Breast epithelium (tissue), 4 donors: ENCODE measurements at places on chromosomes 12 and 14.

DNA sequence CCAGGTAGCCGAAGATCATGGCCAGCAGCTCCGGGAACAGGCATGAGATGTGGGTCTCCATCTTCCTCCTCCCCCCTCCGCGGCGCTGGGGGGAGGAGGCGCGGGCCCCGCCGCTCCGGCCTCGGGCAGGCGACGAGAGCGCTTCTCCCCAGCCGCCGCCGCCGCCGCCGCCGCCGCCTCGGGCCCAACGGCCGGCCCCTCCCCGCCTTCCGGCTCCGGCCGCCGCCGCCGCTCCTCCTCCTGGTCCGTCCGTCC lies 448 bp downstream of the FBXL14 start:
- DNase-seq: no peak

DNA sequence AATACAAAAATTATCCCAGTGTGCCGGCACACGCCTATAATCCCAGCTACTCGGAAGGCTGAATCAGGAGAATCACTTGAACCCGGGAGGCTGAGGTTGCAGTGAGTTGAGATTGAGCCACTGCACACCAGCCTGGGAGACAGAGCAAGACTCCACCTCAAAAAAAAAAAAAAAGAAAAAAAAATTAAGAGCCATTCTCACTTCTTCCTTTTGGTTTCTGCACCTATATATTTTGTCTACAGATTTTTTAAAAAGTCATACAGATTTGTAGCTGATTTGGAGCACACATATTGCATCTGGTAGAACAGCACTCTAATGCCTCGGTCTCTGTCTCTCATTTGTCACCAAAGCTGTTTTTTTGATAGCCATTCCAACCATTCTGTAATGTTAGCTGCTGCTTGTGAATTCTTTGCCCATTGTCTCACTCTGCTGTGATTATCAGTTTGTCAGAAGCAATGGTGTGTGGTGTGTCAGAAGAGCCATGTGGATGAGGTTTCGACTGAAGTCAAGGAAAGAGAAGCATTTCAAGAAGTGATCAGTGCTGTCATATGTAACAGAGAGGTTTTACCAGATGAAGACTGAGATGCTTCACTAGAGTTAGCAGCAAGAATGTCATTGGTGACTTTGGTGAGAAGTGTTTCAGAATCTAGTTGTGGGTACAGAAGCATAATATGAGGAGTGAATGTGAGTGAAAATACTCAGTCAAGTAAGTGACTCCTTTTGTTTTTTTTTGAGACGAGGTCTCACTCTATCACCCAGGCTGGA lies 8.7 kb upstream of the KTN1 start:
- no peak for DNase-seq

- DNase-seq: no peak
Observed at GRCh38 chr14:102277874-102278630, 26.9 kb downstream of the MOK start.

DNA sequence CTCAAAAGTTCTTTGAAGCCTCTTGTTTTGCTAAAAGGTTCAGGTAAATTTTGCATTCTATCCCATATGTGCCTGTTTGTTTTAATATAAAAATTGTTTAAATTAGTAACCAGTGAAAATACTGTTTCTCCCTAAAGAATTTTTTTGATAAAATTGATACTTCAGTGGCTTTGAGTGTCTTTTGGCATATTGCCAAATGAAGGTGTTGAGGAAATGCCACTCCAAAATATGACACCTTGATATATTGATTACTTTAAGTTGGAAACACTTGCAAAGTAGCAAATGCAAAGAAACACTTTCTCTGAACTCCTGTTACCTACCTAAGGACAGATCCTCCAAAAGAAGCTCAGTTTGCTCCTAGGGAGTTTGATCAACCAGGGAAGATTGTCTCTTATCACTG lies 8.4 kb downstream of the STYX start:
- DNase-seq: no peak

- no peak for DNase-seq
Observed at GRCh38 chr12:50589650-50590435, 85.1 kb downstream of the DIP2B start.

DNA sequence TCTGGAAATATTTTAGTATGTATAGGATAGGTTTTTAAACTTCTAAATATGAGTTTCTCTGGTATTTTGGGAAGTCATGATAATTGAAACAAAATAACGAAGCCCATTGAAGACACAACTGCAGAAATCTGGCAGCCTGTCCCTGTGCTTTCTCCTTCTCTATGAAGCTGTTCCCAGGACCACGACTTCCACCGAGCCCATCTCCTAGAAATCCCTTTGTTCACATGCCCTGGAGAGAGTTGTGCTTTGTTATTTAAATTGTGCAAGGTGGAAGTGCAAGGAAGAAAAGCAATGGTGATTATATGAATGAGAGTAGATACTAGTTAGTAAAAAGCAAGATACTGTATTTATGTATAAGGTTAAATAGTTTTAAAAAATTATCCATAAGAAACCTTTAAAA lies 32.2 kb downstream of the STK38L start:
- DNase-seq: no peak

GRCh38 chr14:32474478-32475195 lies 145.5 kb downstream of the AKAP6 start:
- no peak for DNase-seq

DNA sequence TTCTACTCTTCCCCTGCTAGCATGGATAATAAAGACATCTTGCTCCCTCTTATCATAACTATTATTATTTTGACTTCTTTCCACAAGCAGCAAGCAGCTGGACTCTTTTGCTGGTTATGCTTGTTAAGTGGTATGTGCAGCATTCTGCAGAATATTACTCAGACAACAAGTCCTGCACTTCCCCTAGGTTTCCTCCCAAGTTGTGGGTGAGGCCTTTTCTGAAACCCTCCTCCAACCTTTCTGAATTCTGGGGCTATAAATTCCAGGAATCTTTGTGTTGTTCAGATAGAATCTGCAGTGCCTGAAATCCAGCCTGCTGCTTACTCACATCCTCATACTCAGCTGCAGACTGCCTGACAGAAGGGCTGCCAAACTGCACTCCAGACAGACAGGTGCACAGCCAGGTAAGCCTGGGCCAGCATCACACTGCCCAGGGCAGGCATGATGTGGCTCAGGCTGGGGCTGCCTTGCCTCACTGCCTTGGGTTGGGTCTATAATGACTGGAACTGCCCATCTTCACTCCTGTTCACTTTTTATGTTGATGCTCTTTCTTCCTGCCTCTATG lies 6.2 kb upstream of the DHRS2 start:
- DNase-seq: no peak
